ENCODE measurements at places on chromosomes 12 and 14.

- DNase-seq, result no peak
Observed at GRCh38 chr14:31930070-31930469, 147.0 kb upstream of the ARHGAP5 start.

DNA sequence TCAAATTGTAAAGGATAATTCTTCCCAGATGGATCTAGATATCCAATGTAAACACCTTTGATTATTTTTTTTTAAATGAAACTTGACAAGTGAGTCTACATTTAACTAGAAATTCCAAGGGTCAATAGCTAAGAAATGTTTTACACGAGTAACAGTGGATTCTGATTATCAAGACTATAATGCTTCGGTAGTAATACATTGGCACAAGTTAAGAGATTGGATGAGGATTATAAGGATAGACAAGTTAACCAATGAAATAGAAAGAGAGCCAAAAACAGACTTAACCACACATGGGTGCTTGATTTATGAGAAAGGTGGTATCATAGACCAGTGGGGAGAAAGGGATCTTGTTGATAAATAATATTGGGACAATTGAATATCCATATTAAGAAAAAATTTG, 40.3 kb upstream of the PCED1B start:
- DNase-seq, result no peak

- DNase-seq, result no peak
Observed at GRCh38 chr14:88631091-88631490, 68.3 kb downstream of the ZC3H14 start.

- no peak for DNase-seq
Observed at GRCh38 chr14:102683399-102684297, 91.2 kb downstream of the RCOR1 start.

DNA sequence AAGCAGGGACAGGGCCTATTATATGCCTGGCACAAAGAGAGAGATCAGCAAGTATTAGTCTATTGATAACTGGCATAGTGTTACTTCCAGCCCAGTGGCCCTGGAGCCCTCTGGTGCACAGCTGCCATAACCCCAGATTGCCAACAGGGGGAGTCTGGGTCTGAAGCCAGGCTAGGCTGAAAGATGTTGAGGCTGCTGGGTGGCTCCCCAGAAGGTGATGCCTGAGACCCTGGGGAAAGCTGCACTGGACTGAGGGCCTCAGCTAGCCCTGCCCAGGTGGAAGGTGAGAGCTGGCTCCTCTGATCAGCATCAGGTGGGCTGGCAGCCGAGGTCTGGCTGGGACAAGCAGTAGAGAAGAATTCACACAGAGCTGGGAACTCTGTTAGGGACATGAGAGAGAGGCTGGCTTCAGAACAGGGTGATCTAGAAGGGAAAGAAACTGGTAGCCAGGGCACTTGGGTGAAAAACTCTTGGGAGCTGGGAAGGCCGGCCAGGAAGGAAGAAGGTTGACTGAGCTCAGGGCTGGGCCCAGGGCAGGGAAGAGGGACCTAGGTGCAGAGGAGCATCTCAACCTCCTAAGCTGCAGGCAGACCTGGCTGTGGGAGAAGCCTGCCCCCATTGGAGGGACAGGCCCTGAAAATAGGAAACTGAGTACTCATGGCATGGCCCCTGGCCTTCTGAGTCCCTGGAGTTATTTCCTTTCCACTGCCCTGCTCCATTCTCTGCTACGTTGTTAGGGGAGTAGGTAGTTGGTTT, 3.9 kb downstream of the GZMH start:
- peak; percentile 51 for DNase-seq

- DNase-seq, result no peak
Observed at GRCh38 chr12:32398816-32399369, 465 bp upstream of the FGD4 start.

DNA sequence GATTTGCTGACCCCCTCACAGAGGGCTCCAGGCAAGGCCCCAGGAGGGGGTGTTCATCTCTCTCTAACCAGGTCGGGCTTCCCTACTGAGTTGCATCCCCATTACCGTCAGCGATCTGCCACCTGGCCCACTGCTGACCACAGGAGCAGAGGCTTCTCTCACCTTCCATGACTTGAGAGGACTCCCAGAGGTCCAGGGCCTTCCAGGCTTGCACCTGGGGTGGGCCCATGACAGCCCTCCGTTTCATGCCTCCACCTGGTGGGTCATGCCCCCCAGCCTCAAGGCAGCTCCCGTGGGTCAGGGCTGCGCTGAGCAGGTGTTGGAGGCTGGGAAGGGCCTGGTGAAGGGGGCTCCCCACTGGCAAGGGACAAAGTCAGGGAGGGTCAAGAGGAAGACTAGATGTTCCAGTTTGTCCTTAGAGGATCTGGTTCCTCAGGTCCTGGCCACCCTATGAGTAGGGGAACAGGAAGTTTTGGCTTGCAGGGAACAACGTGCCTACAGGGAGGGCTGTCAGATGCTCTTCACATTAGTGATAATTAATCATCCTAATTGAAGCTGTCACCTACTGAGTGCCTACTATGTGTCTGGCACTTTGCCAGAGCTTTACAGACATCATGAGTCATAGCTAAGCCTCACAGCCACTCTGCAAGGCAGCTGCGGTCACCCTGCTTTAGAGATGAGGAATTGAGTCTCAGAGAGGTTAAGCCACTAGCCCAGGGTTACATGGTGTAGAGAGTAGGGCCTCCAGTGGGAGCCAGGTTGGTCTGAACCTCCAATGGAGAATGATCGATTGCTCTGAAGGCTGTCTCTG, 13.8 kb downstream of the NFKBIA start:
- DNase-seq, result no peak

DNA sequence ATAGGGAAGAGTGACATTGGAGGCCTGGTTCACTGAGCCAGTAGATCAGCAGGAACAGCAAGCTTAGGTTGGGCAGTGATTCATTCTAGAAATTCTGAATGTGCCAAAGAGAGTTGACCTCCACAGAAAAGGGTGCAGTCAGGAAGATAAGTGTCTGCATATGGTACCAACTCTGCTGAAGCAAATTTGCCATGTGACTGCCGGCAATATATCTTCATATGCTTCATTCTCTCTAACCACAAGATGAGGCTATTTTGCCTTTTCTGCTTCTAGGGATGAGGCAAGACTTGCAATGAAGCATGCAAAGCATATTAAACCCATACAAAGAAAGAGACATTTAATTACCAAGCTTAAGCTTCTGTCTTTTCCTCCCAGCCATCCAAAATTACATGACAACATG, 13.6 kb downstream of the CCDC198 start:
- DNase-seq, result no peak

- no peak for DNase-seq
Observed at GRCh38 chr12:53964315-53964713, 8.6 kb upstream of the HOXC11 start.

- DNase-seq, result no peak
Observed at GRCh38 chr14:20630340-20631022, 11.0 kb downstream of the OR6S1 start.

- no peak for DNase-seq
Observed at GRCh38 chr14:101851736-101852405, 90.4 kb downstream of the PPP2R5C start.

- no peak for DNase-seq
Observed at GRCh38 chr12:30661210-30661609, 34.5 kb downstream of the IPO8 start.

GRCh38 chr12:6551496-6552139, 4.2 kb downstream of the IFFO1 start:
- no peak for DNase-seq

DNA sequence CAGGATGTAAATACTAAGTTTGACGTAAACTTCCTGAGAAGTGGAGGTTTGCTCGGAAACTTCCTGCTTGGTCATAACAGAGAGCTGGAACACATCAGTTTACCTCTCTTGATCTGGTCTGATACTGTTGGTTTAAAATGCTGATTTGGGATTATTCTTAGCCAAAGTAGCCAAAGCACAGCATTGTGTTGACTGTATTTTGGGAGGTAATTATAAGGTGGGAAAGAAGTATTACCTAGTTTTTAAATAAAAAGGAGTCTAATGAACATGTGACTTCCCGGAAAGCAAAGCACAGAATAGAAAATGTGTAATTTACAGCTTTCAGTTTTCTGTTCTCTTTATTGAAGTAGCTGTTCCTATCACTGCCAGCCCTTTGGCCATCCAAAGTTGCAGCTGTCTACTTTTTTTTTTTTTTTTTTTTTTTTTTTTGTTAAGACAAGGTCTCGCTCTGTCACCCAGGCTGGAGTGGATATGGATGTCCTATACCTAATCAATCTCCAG, 52.2 kb upstream of the SRP54 start:
- peak; percentile 17 for DNase-seq

- DNase-seq, result no peak
Observed at GRCh38 chr12:112116232-112117060, 7.9 kb upstream of the NAA25 start.

- DNase-seq, result no peak
Observed at GRCh38 chr14:87133073-87133801, 859.7 kb downstream of the GALC start.

DNA sequence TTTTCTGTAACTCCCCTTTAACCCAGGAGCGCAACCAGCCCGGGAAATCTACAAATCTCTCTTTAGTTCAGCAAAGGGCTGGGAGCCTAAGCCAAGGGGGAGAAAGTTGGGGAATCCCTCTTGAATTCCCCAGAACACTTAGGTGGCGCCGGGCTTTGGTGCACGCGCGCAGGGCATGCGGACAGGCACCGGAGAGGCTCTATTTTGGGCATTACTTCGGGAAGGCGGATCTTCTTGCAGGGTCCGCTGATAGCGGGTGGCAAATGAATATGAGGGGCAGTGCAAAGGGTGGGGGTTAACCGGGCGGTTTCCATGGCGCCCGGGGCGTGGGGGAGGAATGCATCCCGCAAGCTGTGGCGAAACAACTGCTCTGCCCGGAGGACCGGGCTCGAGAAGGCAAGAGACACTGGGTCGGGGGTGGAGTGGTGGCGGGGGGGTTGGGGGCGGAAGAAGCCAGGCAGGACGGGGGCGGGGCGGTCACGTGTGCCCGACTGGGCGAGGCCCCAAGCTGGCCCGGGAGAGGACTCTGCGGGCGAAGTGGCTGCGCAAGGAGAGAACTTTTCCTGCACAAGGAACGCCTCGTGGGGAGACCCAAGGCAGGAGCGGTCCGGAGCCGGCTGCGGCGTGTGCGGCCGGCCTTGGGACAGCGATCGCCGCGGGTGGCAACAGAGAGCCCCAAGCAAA, at the start of gene FLVCR2:
Gene FLVCR2 (plus strand): TSS at position 519 of the 684 bp plus-strand sequence. CDS start 353 bp downstream, outside the sequence.
- peak; percentile 50 for DNase-seq

DNA sequence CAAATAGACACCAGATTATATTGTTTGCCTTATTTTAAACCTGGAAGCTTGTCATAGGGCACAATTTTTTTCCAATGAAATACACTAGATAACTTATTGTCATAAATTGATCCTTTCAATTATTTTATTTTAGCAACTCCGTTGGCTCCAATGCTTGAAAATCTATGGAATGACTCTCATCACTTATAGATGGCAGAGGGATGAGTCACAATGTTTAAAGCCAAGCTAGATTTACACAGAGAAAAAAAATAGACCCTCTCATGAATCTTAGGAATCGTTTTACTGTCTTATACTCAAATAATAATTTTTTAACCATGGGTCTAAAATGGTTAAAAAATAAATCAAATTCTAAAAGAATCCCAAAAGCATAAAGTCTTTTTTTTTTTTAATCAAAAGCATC, 1276.6 kb upstream of the FLRT2 start:
- DNase-seq, result no peak

DNA sequence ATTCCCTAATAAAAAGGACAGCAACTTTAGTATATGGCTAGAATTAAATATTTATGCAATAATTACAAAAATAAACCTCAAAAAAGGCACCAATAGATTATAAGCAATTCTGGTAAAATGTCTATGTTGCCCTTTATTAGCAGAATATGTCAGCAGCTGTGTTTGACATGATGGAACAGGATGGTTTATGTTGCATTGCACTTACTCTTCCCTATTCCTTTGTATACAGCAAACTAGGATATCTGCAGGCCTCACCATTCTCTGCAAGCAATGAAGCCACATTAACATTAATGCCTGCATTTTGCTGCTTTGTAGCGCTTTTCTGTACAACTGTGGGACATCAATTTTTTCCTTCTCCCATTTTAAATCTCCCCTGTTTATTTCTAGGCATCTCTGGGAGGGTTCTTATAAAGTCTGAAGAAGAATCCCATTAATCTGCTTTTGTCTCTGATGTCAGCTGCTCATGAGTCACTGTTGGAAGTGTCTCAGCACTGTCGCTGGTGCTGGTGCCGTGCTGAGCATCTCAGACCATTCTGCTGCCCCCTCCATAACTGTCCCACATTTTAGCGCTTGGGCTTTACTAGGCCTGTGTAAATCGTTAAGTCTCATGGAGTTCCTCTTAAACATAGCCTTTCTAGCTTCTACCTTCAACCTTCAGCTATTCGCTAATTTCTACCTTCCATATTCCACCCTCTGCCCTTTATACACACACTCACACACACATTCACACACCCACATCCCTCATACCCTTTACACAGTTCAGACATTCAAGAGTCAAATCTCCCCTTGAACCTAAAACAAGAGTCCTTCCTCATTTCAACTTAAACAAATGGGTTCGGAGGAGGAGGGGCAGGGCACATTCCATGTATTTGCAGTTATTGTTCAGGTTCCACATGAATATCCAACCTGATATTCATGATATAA, 64.4 kb upstream of the TRHDE start:
- no peak for DNase-seq

GRCh38 chr12:105858981-105859710, 279.6 kb downstream of the NUAK1 start:
- DNase-seq, result no peak

GRCh38 chr12:43453761-43454160, 98.2 kb downstream of the ADAMTS20 start:
- DNase-seq, result no peak

- no peak for DNase-seq
Observed at GRCh38 chr12:24820872-24821271, 128.0 kb downstream of the BCAT1 start.

DNA sequence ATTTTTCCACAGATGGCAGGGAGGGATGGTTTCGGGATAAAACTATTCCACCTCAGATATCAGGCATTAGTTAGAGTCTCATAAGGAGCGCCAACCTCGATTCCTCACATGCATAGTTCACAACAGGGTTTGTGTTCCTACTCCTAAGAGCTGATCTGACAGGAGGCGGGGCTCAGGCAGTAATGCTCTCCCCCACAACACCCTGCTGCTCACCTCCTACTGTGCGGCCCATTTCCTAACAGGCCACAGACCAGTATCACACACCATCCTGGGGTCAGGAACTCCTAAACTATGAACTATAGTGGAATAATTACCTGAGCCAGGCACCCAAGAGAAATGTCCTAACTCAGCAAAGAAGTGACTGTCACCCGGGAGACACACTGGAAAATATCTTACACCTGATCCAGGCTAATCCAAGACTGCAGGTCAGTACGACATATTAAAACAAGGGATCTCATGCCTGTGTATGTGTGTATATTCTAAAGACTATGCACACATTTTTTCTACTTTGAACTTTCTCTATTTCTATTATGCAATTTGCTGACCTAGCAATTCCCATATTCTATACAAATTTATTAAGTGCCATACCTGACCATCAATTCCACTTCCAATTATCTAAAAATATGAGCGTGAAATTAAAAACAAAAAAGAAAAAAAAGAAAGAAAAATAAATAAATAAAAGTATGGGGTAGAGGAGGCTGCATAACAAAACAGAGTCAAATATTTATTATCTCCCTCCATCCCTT, 4.7 kb downstream of the NAA25 start:
- DNase-seq, result no peak

All from GM18507 (cell line).